ENCODE measurements at places on chromosomes 4 and X.

DNA sequence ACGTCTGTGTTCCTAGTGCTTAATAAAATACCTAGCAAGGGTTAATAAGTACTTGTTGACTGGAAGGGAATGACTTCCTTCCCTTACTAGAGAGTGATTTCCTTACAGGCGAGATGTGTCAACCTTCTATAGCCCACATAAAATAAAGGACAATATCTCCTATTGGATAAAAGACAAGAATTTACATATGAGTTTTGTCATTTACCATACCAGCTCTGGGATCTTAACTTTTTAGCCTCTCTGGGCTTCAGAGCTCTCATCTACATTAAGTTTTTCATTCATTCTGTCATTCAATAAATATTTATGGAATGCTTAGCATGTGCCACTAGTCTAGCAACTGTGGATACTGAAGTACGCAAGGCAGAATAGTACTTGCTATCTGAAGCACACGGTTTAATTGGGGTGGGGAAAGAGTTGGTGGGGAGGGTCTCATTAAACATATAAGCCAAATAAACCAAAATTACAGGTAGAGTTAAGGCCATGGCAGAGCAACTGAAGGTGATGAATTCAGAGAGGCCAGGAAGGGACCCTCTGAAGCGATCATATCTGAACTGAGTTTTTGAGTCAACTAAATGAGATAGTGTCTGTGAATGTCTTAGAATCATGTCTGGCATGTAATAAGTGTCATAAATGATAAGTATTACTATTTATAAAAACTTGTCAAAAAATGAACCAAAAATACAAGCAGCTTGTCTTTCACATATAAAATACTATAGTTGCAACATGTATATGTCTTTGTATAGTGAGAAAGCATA, 91.6 kb upstream of the BMP2K start:
- DNase-seq, result no peak

- peak; percentile 24 for DNase-seq
Measured at GRCh38 chrX:96407072-96407471, 277.6 kb upstream of the DIAPH2 start.

DNA sequence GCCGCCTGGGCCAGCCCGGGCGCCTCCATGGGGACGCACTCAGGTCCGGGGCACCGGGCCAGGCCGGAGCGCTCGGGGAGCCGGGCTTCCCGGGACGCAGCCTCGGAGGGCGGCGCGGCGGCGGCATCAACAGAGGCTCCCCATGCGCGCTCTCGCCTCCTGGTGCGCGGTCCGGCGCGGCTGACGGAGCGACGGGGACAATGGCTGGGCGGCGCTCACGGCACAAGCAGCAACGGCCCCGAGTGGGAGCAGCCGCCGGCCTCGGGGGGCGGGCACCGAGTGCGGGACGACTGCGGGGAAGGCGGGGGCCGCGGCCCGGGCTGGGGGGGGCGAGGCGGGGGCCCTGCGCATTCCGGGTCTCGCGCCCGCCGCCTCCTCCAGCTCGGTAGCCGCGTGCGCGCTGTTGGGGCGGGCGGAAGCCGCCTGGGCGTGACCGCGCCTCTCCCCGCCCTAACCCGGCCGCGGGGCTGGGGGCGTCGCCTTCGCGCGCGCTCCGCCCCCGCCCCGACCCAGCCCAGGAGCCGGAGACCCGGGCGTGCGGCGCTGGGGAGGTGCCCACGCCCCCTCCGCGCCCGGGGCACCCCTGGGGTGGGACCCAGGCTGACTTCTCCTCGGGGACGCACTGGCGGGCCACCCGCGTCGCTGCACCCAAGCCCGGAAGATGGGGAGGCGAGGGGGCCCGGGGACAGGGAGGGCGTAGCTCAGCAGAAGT, at the start of gene PRKX:
TSS of gene PRKX (minus strand) at position 425 of the 712 bp plus-strand sequence. CDS start at position 29, 396 bp downstream.
- DNase-seq, result peak; percentile 51

DNA sequence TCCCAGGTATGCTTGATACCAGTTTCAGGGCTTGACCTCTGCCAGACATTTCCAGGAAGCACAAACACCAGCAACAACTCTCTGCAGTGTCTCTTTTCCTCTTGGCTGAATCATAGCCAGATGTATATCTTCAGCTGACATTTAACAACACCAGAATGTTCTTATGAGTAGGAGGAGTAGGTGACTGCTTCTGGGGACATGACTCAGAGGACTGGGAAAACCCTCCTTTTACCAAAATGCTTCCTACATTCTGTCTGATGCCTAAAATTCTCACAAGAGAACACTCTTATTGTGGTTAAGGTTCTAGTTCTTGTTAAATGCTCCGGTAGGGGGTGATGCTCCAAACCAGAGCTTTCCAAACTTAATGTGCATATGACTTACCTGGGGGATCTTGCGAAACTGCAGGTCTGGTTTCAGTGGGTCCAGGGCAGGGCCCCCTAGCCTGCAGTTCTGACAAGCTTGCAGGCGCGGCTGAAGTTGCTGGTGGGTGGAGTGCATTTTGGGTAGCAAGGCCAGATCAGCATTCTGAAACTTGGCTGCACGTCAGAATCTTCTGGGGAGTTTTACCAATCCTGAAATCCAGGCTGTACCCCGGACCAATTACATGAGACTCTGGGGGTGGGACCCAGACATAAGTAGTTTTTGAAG, 329.3 kb upstream of the RPS6KA3 start:
- DNase-seq, result no peak

GRCh38 chr4:37197899-37198298, 46.6 kb upstream of the NWD2 start:
- DNase-seq, result no peak

- no peak for DNase-seq
Measured at GRCh38 chrX:10198254-10198653, 41.5 kb downstream of the CLCN4 start.

DNA sequence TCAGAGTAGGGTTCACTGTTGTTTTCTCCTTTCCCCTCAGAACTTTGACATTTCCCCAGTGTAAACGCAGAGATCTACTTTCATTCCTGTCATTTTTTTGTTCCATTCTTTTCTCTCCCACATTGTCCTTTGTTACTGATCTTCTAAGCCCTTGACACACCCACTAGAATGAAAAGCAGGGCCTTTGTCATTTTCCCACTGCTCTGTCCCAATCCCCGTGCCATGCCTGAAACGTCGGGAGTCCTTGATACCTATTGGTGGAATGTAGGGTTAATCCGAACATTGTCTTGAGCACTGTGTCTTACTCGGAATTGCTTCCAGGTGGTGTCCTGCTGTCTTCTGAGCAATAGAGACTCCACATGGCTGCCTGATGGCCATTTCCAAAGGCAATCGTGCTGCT, 887.1 kb upstream of the FRG1 start:
- DNase-seq, result no peak

GRCh38 chr4:19134685-19135084, 1113.1 kb upstream of the LCORL start:
- no peak for DNase-seq

- peak; percentile 60 for DNase-seq
Measured at GRCh38 chr4:1614502-1614853, 69.6 kb downstream of the FAM53A start.

- no peak for DNase-seq
Measured at GRCh38 chrX:44731160-44731559, 112.7 kb upstream of the DUSP21 start.

GRCh38 chr4:181278941-181279340, 964.3 kb upstream of the TENM3 start:
- no peak for DNase-seq

GRCh38 chr4:147799986-147800555, 68.2 kb downstream of the ARHGAP10 start:
- no peak for DNase-seq

GRCh38 chr4:101756181-101756580, 34.3 kb upstream of the BANK1 start:
- no peak for DNase-seq

DNA sequence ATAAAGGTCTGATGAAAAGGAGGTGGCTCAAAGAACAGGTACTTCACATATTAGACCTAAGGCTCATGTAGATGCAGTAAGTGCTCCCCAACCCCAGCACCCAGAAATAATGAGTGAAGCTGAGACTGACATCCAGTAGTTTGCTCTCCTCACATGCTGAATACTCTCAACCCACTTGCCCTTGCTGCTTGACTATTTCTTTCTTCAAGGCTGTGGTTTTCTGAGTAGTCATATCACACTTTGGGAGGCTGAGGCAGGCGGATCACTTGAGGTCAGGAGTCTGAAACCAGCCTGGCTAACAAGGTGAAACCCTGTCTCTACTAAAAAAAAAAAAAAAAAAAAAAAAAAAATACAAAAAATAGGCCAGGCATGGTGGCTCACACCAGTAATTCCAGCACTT, 51.5 kb upstream of the PRPS1 start:
- DNase-seq, result no peak

- DNase-seq, result no peak
Measured at GRCh38 chr4:159736411-159736810, 633.5 kb downstream of the RAPGEF2 start.

GRCh38 chr4:2745981-2746806, 9.9 kb downstream of the TNIP2 start:
- DNase-seq, result peak; percentile 75

DNA sequence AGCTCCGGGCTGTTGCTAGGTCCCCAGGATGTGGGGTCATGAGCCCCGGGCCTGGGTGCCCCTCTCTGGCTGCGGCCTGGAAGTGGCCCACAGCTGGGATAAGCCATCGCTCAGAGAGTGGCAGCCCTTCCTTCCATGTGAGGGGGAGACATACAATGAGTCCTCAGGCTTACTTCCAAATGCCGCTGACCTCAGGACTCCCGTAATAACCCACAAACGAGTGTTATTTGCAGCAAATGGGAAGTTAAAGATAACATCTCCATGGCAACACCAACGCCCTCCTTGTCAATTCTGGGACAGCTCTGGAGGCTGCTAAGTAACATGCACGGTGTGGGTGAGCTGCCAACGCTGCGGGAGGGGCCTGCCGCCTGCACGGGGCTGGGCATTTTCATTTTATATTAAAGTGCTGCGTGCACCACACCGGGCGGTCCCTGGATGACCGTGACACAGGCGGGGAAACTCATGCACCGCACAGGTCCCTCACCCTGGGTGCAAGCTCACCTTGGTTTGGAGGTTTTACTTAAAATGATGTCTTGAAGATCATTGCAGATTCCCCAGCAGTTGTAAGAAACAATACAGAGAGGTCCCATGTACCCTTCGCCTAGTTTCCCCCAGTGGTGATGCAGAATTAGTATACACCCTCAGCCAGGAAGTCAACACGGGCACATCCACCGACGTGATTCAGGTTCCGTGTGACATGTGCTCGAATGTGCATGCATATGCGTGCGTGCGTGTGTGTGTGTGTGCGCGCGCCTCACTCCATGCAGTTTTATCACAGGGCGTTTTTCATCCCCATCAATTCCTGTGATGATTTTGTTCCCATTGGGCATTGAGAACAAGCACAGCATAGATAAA, 79.4 kb downstream of the ABLIM2 start:
- no peak for DNase-seq

GRCh38 chr4:23060776-23061175, 368.0 kb downstream of the GBA3 start:
- no peak for DNase-seq

- no peak for DNase-seq
Measured at GRCh38 chr4:114277690-114278089, 298.2 kb upstream of the ARSJ start.

DNA sequence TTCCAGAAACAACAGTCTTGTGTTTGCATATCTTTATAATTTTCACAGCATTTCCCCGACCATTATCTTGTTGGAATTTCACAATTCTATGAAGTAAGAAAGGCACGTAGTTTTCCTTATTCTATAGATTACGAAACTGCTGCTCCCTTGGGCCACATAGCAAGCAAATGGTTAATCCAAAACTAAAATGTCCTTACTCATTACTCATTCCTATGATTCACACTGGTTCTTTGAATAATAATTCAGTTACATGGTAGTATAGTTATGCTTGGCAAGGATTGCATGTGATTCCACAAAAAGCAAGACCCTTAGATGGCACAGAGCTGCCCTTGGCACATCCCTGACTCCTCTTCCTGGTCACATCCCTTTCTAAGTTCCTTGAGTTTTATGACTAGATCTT, 51.2 kb downstream of the OR13H1 start:
- no peak for DNase-seq

DNA sequence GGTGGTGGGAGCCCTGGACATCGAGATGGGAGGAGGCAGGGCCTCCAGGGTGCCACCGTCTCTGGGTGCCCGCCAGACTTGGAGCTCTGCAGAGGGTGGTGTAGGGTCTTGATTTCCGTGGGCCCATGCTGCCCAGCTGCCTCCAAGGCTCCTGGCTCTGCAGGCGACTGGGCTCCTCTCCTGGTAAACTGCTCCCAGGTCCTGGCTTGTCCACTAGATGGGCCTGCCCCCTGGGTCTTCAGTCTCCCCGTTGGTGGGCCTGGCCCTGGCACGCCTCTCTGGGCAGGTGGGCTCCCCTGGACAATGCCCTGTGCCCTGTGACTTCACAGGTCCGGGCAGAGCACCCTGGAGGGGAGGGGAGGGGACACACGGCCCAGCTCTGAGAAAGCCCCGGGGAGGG, 7.7 kb downstream of the FGFR3 start:
- DNase-seq, result no peak

DNA sequence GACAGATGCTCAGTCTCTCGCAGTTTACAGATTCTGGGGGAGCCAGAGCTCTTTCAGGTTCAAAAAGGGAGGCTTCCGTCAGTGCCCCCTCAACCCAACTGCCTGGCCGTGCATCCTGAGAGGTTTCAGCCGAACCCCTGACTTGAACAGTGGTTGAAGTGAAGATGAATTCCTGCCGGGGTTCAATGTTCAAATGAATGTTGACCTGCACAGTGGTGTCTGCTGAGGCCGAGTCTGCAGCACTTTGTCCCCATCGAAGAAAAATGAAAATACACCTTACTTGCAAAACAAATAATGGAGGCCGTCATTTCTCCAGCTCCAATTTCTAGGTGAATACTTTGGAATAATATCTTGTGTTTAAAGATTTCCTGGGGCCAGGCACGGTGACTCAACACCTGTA, 33.7 kb downstream of the GYG2 start:
- no peak for DNase-seq

DNA sequence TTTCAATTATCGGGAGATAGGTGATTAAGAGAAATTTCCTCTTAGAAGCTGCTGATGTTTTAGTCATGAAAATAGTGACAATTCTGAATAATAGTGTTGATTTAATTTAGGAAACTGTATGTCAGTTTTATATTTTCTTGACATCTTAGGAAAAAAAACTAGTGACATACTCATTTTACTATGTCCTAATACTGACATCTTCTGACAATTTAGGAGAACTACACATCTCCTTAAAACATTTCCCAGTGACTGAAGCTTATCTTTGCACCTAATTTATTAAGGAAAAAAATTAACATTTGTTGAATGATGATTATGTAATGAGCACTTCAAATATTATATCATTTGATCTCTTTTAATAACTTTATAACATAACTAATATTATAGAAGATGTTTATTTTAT, 42.0 kb upstream of the RBMXL3 start:
- DNase-seq, result no peak

DNA sequence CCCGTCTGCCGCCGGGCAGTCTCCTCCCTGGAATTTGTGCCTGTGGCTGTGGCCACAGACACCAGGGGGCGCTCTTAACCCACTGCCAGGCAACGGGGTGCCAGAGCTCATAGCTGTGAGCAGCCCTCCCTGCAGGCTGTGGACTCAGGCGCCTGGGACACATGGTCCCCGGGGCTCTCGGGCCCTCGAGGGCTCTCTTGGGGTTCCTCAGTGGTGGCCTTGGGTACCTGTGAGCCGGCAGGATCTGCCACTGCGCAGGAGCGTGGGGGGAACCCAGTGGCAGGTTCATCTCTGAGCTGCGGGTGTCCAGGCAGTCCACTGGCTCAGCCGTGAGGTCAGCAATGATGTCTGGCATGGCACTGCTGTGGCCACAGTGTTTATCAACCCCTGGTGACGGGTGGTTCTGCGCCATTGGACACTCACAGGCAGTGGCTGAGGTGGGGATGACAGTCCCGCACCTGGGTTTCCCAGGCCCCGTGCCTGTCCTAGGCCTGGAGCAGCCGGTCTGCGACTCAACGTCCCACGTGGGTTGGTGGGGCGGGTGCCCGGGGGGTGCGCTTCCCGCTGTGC, 37.2 kb downstream of the PCGF3 start:
- DNase-seq, result peak; percentile 91

Measured in left lung (tissue), 14 donors.